Activated naive CD8-positive, alpha-beta T cell treated with anti-CD3 and anti-CD28 coated beads for 36 hours (primary cell): ENCODE measurements at places on chromosomes 4 and X. TPM values are rescaled to one million over a fixed set of nuclear protein-coding genes. Genes with fewer than 3 reads are reported as not detected.
A peak's percentile ranks its signal among the peaks of the same experiment; 100 is the strongest.

- peak overlapping the region; percentile 93 for H3K4me3 ChIP-seq
- H3K27ac ChIP-seq = peak overlapping the region; percentile 95
- peaks cover 6% of the 10 kb centered on the region for H3K36me3 ChIP-seq
These were observed 1.0 kb downstream of the AGA start for GRCh38 chr4:177441061-177441802.

MAN2B2 gene
- total RNA-seq = 10.6 TPM

DNA sequence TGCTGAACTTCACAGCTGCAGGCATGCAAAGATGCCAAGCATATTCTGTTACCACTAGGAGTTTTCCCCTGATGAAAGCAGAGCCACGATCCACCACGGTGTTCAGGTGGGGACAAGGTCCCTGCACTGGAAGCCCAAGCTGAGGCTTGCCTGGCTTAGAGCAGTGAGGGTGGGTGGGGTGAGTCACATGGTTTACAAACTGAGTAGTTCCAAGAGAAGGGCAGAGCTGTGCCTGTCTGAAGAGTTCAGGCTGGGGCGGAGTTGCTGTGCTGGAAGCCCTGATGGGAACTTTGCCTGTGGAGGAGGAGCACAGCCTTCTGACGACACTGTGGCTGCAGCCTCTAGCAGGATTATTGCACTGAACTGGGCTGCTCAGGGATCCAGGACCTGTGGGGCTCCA, 45.5 kb downstream of the FAM9B start:
- peak overlapping the region; percentile 25 for H3K27ac ChIP-seq
- no peaks in the 10 kb centered on the region for H3K27me3 ChIP-seq
- no peak overlapping the region for H3K4me3 ChIP-seq
- peaks cover 12% of the 10 kb centered on the region for H3K4me1 ChIP-seq
- no peak for DNase-seq
- H3K36me3 ChIP-seq = no peaks in the 10 kb centered on the region

DNA sequence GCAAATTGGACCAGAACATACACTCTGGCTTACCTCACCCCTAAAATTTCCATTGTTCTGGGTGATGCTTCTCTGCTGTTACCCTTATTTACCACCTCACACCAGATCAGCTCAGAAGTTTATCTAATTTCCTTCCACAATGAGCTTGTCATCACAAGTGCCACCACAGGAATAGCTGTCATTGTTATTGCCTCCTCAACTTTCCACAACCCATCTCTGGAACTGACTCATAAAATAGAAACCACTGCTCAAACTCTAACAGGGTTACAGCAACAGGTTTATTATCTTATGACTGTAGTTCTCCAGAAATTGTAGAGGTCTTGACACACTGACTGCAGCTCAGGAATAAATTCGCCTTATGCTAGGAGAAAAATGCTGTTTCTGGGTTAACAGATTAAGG, 52.7 kb downstream of the ZNF718 start:
- DNase-seq = no peak
- H3K36me3 ChIP-seq = peaks cover 54% of the 10 kb centered on the region
- H3K4me3 ChIP-seq = no peak overlapping the region
- no peaks in the 10 kb centered on the region for H3K4me1 ChIP-seq

DNA sequence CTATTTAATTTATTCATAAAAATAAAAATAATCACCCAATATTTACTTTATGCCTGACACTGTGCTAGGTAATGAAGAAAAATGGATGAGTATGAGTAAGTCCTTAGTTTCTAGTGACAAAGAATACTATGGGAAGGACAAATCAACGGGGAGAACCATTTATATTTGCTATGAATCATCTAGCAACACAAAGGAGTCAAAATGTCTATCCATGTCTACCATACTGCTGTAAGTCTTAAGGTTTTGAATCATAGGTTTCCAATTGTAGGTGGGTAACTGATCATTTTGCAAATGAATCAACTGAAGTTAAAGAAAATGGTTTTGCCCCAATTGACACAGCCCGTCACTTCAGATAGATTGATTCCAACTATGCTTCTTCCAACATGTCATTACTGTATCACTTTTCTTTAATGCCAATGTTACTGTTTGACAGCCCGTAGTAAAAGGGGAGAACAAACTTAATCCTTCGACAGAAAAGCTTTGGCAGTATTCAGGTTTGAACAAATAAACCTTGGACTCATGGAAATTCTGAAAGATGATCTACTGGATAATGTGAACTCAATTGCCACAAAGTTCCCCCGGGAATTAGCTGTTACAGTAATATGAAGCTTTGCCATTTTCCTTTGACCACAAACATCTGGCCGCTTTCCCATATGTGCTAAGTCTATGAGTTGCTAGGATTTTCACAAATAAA, 3.2 kb downstream of the TDO2 start:
- H3K4me1 ChIP-seq = peaks cover 2% of the 10 kb centered on the region
- no peak overlapping the region for H3K4me3 ChIP-seq
- H3K36me3 ChIP-seq = no peaks in the 10 kb centered on the region
- H3K27me3 ChIP-seq = peaks cover 22% of the 10 kb centered on the region
- no peak for DNase-seq
- no peak overlapping the region for H3K27ac ChIP-seq

AGA gene
- 14.7 TPM for total RNA-seq

- no peaks in the 10 kb centered on the region for H3K36me3 ChIP-seq
- no peak overlapping the region for H3K27ac ChIP-seq
- H3K4me3 ChIP-seq = no peak overlapping the region
- no peak for DNase-seq
- H3K27me3 ChIP-seq = no peaks in the 10 kb centered on the region
- H3K4me1 ChIP-seq = no peaks in the 10 kb centered on the region
These were observed 338.5 kb downstream of the PCDH7 start for GRCh38 chr4:31058656-31059055.

PRRG3 gene
- not detected for total RNA-seq

DNA sequence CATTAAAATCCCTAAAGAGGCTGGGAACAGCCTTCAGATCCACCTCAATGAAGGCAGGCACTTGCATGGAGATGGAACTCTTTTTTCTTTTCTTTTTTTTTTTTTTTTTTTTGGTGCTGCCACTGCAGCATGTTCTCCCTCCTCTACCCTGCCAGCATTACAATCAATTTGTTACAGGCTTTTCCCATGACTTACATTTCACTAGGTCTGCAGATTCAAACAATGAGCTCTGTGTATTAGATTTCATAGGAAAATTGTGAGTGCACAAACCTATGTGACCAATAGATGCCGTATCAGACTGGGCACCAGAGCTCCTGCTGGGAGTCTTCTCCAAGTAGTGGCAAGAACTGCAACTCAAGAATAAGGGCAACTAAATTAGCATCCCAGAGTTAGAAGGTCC, 63.8 kb upstream of the GABRQ start:
- H3K36me3 ChIP-seq = no peaks in the 10 kb centered on the region
- H3K27me3 ChIP-seq = no peaks in the 10 kb centered on the region
- H3K4me3 ChIP-seq = no peak overlapping the region
- H3K27ac ChIP-seq = no peak overlapping the region

USP26 gene
- not detected for total RNA-seq

- DNase-seq = no peak
- H3K36me3 ChIP-seq = peaks cover 4% of the 10 kb centered on the region
- peak overlapping the region; percentile 67 for H3K27ac ChIP-seq
These were observed 74.4 kb downstream of the CASP3 start for GRCh38 chr4:184574861-184575260.

- peaks cover 16% of the 10 kb centered on the region for H3K4me1 ChIP-seq
- no peak overlapping the region for H3K4me3 ChIP-seq
- H3K27ac ChIP-seq = no peak overlapping the region
- DNase-seq = peak; percentile 49
- peaks cover 17% of the 10 kb centered on the region for H3K27me3 ChIP-seq
- H3K36me3 ChIP-seq = peaks cover 5% of the 10 kb centered on the region
These were observed 9.4 kb upstream of the MMAA start for GRCh38 chr4:145609481-145610427.

- no peaks in the 10 kb centered on the region for H3K36me3 ChIP-seq
- H3K27me3 ChIP-seq = no peaks in the 10 kb centered on the region
- no peak overlapping the region for H3K4me3 ChIP-seq
- no peak for DNase-seq
These were observed 368.9 kb downstream of the SLITRK2 start for GRCh38 chrX:146186540-146186939.

DGKK gene
- not detected for total RNA-seq

GRCh38 chr4:165302658-165303057, 24.8 kb upstream of the MSMO1 start:
- H3K27ac ChIP-seq = no peak overlapping the region
- H3K36me3 ChIP-seq = peaks cover 16% of the 10 kb centered on the region
- H3K4me3 ChIP-seq = no peak overlapping the region
- H3K27me3 ChIP-seq = no peaks in the 10 kb centered on the region
- peaks cover 16% of the 10 kb centered on the region for H3K4me1 ChIP-seq

DNA sequence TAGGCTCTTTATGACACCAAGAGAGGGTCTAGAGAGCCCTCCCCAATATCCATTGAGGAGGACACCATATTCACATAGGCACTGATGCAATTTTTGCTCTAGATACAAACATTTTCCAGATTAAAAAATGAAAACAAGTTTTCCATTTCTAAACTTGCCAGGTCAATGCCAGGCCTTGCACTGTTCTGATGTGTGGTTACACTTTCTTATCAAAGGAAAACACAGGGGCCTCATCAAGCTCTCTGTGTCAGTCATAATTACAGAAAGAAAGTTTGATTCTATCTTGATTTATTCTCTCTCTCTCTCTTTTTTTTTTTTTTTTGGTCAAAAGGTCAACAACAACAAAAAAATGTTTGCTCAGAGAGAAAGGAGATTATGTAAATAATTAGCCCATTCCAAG, 80.2 kb upstream of the ACSL4 start:
- no peak for DNase-seq
- H3K27me3 ChIP-seq = peaks cover under 1% of the 10 kb centered on the region
- H3K4me1 ChIP-seq = no peaks in the 10 kb centered on the region

DNA sequence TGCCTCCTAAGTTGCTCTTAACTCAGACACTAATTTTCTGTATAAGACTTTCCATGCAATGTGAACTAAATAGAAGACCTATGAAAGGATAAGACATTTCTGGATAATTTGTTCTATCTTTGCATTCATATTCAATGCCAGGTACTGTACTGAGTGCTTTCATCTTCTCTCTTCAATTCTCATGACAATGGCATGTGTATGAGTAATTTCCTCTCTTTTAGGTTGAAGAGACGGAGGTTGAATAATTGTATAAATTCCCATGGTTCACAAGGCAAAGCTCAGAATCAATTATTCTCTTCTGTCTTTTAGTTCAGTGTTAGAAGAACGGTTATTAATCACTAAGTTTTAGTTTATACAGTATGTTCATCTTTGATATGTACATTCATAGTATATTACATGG, 29.3 kb upstream of the CFAP299 start:
- peaks cover 13% of the 10 kb centered on the region for H3K27me3 ChIP-seq
- no peak for DNase-seq
- H3K27ac ChIP-seq = no peak overlapping the region
- no peaks in the 10 kb centered on the region for H3K4me1 ChIP-seq

DNA sequence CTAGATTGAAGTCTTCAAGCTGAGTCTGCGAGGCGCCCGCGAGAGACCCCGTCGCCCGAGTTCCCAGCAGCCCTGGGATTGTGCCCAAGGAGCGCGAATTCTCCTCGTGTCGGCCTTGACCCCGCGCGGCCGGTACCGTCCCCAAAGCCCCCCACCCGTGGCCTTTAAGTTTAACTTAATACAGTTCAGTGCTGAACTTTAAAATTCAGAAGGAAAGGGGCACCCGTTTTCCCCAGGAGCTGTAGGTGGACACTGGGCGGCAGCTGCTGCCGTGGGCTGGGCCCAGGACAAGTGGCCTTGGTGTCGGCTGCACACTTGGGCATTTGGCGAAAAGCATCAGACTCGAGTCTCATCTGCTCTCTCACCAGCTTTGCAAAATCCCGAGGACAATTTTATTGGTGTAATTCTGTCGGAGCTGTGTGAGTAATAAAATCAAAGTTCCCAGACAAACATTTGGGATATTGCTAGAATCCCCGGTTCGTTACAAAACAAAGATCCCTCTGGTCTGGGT, 634 bp downstream of the CWH43 start:
- H3K27ac ChIP-seq = no peak overlapping the region
- no peak for DNase-seq
- H3K36me3 ChIP-seq = no peaks in the 10 kb centered on the region
- no peaks in the 10 kb centered on the region for H3K4me1 ChIP-seq
- H3K27me3 ChIP-seq = peaks cover 64% of the 10 kb centered on the region
- no peak overlapping the region for H3K4me3 ChIP-seq

- no peaks in the 10 kb centered on the region for H3K36me3 ChIP-seq
- H3K27me3 ChIP-seq = no peaks in the 10 kb centered on the region
- no peaks in the 10 kb centered on the region for H3K4me1 ChIP-seq
- H3K4me3 ChIP-seq = no peak overlapping the region
These were observed 66.5 kb upstream of the ZFP42 start for GRCh38 chr4:187929024-187929423.

DNA sequence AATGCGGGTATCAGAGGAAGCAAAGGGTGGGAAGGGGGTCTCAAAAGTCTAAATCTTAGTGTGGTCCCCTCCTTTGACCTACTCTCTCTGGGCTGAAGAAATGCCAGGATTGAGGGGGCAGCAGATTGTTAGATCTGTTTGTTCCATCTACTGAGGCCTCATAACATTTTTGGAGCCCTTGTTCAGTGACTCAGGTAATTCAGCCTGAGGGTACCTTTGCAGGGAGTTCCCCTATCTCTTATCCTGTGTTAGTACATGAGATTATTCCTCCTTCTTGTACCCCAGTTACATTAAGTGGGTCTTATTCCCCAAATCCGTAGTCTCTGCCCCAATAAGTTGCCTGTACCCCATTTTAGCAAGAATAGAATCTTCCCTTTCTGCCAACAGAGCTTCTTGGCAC, 79.0 kb downstream of the RTL9 start:
- no peaks in the 10 kb centered on the region for H3K36me3 ChIP-seq
- H3K27me3 ChIP-seq = peaks cover 9% of the 10 kb centered on the region
- H3K4me3 ChIP-seq = no peak overlapping the region
- no peak overlapping the region for H3K27ac ChIP-seq
